ENCODE measurements at places on chromosomes 13 and 19. TPM values are rescaled to one million over a fixed set of nuclear protein-coding genes. Genes with fewer than 3 reads are reported as not detected.
A peak's percentile ranks its signal among the peaks of the same experiment; 100 is the strongest.

DNA sequence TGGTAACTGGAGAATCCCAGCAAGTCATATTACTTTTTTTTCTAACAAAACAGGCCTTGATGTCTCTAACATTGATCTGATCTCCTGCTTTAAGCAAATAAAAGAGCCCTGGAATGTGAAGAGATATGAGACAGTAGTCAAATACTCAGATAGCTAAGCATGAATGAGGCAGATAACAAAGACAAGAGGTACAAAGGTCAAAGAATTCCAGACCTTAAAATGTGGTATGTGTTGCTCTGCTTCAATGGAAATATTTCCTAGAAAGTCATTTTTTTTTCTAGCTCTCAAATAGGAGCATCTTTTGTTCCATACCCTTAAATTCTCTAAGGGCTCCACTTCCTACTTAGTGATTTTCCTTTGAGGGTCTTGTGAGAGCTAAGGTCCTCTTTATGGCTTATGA, 54.6 kb downstream of the ZNF254 start:
- ATAC-seq, result no peak

GRCh38 chr19:46283771-46284170, 13.1 kb upstream of the HIF3A start:
- no peak for ATAC-seq

The FCHO1 gene
- total RNA-seq, result 2.7 TPM

The MYADM gene
- total RNA-seq, result 26.7 TPM

- no peak for ATAC-seq
These were observed 1436.8 kb upstream of the PCDH9 start for GRCh38 chr13:68666774-68667397.

DNA sequence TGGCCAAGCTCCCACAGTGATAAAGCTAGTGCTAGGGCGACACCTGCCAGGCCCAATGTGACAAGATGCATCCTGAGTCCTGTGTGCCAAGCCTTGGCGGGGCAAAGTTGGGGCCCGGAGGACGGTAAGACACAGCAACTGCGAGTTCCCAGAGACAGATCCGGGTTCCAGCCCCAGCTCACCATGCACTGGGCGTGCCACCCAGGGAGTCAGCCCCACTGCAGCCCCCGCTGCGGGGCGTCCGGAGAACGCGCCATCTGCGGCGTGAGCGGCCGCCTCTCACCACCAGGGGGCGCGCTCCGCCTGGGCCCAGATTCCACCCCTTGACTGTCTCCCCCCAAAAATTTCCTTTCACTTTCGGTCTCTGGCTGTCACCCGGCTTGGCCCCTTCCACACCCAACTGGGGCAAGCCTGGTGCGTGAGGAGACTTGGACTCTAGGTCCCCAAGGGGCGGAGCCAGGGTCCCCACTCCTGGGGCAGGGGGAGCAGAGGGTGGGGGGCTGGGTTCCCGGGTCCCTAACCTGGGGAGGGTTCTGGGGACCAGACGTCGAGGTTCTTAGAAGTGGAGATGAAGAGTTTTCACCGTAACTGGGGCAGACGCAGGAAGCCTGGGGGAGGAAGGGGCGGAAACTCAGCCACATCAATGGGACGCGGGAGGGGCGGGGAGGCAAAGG, at the start of gene FLT3LG:
Gene FLT3LG, plus strand, starts transcription at position 348 of the 674 bp plus-strand sequence. CDS start 425 bp downstream, outside the sequence.
- peak; percentile 70 for ATAC-seq

The IGFL4 gene
- 1.9 TPM for total RNA-seq

GRCh38 chr19:46661735-46662592, 982 bp upstream of the DACT3 start:
- peak; percentile 35 for ATAC-seq

- ATAC-seq, result peak; percentile 74
These were observed 16.5 kb upstream of the RNF17 start for GRCh38 chr13:24747248-24748060.

The ANKRD24 gene
- total RNA-seq, result 1.2 TPM

GRCh38 chr13:49560270-49561061, 24.9 kb downstream of the RCBTB1 start:
- ATAC-seq, result no peak

The CEACAM8 gene
- total RNA-seq, result not detected

DNA sequence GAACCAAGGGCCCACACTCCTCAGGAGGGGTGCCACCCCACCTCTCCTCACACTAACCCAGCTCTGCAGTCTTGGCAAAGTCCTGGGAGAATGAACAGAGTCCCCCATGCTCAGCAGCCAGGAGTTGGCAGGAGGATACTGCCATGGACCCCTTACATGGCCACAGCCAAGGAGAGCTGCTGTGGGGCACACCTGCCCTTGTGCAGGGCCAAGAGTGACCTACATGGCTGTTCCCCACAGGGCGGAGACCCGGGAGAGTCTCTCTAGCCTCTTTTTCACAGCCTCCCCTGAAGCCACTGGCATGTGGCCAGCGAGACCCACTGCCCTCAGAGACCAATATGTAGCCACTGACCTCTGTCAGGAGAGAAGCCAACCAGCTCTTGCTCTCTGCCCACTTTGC, 45.9 kb upstream of the VSTM2B start:
- ATAC-seq, result no peak

The LRRC8E gene
- total RNA-seq, result 0.16 TPM

The GPR183 gene
- total RNA-seq, result 1.2 TPM

GRCh38 chr13:106177146-106177545, 358.3 kb downstream of the EFNB2 start:
- no peak for ATAC-seq

DNA sequence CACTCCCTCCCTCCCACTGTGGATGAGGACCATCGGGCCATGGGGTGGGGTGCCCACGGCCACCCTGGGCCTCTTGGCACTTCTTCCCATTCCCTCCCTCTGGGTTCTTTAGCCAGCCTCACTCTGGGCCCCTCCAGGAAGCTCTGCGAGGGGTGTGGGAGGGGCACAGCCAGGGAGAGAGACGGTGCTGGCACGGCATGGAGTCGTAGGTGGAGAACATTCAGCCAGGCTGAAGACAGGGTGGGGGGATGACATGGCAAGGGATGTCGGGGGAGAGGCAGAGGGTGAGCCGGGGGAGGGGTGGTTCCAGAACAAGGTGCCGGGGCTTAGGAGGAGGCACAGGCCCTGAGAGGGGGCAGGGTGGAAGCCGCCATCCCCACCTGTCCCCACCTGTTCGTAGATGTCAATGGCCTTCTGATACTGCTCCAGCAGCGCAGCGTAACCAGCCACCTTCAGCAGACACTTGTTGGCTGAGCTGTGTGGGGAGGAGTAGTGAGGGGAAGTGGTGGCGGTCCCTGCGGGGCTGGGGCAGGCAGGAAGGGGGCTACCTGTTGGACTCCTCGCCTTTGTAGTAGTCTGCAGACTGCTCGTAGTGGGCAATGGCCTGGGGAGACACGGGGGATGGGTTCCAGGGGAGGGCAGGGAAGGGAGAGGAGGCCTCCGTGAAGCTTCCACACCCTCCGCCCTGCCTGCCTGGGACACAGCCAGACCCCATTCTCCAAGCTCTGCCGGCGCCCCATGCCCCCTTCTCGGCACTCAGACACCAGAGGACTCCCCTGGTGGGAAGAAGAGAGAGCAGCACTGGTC, 8.8 kb upstream of the KPTN start:
- ATAC-seq, result no peak

DNA sequence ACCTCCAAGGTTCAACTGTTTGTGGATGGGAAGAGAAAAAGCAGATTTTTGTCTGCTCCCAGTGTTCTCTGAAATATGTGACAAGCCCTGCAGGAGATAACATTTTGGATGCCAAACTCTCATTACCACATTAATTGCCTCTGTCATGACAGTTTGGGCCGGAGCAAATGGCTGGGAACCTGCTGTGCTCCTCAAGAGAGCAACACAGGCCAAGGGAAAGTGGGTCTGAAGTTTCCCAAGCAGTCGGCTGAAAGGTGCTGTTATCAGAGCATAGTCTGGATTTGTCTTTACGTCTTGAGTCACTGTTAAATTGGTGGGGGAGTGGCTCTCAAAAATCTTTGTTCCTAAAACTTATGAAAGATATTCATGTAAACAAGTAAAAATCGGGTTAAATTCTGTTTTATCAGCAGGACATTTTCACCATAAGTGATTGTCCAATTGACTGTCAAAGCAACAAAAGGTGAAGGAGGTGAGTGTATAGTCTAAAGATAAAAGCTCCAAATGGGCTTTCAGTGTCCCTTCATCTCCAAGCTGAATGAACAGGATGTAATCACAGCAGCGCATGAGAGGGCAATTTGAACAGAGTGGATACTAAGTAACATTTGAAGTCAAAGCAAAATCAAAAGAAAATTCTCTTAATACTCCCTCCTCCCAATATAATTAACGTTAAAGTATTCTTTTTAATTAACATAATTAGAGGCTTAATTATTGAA, 844.8 kb downstream of the PCDH17 start:
- ATAC-seq, result no peak

The ZNF880 gene
- total RNA-seq, result 43.5 TPM

The FPR3 gene
- 0.33 TPM for total RNA-seq

DNA sequence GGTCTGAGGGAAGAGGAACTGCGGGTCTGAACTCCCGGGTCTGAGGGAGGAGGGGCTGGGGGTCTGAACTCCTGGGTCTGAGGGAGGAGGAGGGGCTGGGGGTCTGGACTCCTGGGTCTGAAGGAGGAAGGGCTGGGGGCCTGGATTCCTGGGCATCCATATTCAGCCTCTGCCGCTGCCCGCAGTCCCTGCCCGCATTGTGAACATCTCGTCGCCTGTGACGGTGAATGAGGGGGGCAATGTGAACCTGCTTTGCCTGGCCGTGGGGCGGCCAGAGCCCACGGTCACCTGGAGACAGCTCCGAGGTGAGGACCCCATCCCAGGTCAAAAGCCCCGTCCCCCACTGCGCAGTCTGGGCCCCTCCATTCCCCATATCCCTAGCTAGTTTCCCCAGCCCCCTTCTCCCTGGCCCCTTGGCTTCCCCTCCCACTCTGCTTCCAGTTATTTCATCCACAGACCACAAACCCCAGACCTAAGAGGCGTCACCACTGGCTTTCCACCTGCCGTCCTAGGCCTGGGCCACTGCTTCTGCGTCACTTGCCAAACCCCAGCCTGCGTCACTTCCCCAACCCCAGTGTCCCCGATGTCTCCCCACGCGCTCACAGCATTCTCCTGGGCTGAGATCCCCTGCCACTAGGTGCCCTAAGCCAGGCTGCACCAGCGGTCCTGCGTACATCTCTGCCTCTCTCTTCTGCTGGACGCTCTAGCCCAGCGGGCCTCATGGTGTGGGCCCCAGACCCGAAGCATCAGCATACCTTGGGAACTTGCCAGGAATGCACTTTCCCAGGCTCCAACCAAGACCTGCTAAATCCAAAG, 13.9 kb downstream of the IGLON5 start:
- no peak for ATAC-seq

GRCh38 chr13:57672168-57672567, 40.6 kb downstream of the PCDH17 start:
- ATAC-seq, result no peak

- ATAC-seq, result no peak
These were observed 41.2 kb downstream of the ZIC2 start for GRCh38 chr13:100022798-100023197.

The HSH2D gene
- not detected for total RNA-seq

DNA sequence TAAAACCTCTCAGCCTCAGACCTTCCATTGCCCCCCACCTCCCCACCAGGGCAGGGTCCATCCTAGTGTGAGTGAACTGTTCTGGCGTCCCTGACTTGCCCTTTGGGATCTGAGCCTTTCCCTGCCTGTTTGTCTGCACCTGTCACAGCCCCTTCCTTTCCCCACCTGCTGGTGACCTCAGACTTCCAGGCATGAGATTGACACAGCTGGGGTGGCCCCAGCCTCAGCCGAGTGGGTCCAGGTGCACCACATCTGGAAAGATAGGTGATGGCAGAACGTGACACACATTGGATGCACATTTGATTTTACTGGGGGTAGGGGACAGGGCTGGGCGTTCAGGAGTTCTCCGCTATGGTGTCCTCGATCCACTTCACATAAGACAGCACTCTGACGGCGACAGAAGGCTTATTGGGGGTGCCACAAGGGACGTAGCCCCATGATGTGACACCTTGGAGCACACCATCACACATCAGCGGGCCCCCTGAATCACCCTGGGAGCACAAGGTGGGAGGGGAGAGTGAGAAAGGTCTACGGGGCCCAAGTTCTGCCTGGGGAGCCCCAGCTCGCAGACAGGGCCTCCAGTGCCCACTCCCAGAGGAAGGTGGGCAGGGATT, 4.6 kb downstream of the KLK1 start:
- ATAC-seq, result no peak

The STARD13 gene
- 18.6 TPM for total RNA-seq

- peak; percentile 43 for ATAC-seq
These were observed 8.6 kb downstream of the ZBTB7A start for GRCh38 chr19:4057931-4058692.

DNA sequence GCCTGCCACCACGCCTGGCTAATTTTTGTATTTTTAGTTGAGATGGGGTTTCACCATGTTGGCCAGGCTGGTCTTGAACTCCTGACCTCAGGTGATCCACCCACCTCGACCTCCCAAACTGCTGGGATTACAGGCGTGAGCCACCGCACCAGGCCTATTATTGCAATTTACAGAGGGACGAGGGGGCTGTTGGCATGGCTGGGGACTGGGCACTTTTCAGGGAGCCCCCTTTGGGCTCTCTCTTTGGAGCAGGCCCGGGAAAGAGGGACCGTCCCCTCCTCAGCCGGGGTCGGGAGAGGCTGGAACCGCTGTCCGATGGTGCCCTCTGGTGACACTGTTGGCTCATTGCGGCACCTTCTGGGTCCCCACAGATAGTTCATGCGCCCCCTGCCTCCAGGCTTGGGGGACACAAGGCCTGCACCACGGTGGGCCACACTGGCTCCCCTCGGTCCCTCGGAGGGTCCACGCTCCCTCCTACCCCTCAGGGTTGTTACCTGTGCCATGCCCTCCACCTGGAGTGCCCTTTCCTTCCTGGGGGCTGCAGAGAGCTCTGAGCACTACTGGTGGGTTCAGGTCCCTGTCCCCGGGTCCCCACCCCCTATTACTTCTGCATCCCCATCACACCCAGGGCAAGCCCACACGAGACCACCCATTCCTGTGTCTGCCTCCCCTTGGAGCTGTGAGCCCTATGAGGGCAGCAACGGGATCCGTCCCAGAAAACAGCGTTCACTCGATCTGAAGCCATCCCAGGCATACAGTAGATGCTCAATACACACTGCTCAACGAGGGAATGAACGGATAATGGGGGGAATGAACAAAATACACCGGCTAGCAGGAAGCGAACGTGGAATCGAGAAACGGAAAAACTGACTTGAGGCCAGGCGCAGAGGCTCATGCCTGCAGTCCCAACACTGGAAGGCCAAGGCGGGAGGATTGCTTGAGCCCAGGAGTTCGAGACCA, 12.5 kb downstream of the FEM1A start:
- ATAC-seq, result peak; percentile 95

All from motor neuron (in vitro differentiated cells).